Memory B cell (primary cell): ENCODE measurements at places on chromosomes 7 and 10.

DNA sequence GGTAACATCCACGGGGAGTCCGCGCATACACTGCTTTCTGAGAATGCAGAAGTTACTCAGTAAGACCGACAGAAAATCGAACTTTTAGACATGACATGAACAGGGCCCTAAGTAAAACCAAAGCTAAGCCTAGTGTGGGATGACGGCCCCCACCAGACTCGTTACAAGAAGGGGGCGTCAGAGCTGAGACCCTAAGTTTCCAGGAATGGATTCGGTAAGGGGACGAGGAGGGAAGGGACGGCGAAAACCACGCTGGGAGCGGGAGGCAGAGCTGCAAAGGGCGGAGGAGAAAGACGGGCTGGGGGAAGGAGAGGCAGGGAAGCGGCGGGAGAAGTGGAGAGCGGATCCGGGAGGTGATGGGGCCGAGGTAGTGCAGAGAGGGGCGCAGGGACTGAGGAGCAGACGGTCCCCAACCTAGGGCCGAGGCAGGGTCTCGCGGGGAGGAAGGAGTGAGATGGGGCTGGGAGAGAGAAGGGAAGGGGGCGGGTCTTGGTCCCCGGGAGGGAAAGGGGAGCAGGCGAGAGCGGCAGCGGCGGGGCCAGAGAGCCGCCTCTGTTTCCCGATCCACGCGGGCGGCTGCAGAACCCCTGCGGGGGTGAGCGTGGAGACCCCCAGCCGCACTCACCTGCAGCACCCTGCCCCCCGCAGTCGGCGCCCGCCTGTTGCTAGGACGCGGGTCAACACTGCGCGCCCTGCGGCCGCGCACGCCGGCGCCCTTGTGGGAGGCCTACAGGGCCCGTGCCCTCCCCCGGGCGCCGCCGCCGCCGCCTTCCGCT, 513 bp downstream of the ODAD2 start:
- peak; percentile 14 for DNase-seq

DNA sequence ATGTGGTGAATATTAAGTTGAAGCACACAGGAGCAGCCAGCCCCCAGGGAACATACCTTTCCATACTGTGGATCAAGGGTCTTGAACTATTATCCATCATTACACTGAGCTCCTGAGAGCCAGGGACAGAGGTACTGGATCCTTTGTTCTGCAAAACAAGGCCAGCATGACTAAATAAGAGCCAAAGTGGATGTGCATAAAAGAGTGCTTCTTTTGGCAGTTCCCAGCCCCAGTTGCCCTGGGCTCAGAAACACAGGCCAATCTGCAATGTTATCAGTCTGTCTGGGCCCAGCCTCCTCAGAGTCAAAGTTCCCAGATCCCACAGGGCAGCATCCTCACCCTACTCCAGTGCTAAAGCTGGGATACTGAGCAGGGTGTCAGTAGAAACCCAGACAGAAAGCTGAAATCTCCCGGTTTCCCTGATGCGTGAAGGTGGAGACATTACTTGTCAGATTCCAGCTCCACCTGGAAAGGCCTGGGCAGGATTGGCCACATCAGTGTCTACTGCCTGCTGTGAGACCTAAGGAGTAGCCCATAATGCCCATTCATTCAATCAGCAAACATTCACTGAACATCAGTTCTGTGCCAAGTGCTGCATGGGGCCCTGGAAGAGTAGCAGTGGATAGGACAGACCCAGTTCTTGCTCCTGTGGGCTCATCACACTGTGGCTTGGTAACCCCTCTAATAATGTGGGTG, 342.7 kb downstream of the CXCL12 start:
- DNase-seq, result no peak

GRCh38 chr10:89080660-89081059, 90.1 kb downstream of the FAS start:
- DNase-seq, result no peak

DNA sequence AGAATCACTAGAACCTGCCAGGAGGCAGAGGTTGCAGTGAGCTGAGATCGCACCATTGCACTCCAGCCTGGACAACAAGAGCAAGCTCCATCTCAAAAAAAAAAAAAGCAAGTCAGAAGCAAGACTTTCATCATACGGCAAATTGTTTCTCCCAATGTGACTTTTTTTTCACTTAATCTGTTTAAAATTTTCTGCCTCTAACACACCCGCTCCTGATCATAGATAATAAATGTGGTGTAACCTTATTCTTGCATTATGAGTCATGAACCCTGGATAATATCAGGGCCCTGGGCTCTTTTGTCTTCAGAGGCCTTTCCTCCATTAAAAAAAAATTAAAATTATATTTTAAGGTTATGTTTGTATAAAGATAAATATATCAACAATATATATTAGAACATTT, 111.4 kb upstream of the JCAD start:
- DNase-seq, result no peak

DNA sequence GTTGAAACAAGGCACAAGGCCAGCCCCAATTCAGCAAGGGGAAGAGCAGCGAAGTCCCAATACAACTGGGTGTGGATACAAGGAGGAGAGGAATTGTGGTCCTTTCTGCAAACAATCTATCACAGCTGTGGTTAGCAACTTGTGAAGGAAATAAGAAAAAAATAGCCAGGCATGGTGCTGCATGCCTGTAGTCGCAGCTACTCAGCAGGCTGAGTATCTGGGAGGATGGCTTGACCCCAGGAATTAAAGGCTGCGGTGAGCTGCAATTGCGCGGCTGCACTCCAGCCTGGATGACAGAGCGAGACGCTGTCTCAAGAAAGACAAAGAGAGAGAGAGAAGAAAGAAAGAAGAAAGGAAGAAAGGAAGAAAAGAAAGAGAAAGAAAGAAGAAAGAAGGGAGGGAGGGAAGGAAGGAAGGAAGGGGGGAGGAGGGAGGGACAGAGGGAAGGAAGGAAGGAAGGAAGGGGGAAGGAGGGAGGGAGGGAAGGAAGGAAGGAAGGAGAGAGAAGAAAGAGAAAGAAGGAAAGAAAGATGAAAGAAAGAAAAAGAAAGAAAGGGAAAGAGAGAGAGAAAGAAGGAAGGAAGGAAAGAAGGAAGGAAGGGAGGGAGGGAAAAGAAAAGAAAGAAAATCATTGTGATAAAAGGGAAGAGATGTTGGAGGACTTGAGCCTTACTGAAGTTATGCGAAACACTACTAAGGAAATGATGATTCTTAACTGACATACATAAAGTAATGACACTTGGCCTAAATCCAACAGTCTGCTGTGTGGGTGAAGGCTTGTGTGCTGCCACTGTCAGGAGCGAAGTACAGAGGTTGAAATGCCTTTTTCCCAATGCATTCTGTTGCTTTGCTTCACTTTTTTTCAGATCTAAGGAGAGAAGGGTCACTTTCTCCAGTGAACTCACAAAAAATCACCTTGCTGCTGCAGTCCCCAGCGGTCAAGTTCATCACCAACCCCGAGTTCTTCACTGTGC, 117.0 kb upstream of the STK17A start:
- no peak for DNase-seq

GRCh38 chr7:140656548-140657515, 15.9 kb upstream of the ADCK2 start:
- DNase-seq, result peak; percentile 37

DNA sequence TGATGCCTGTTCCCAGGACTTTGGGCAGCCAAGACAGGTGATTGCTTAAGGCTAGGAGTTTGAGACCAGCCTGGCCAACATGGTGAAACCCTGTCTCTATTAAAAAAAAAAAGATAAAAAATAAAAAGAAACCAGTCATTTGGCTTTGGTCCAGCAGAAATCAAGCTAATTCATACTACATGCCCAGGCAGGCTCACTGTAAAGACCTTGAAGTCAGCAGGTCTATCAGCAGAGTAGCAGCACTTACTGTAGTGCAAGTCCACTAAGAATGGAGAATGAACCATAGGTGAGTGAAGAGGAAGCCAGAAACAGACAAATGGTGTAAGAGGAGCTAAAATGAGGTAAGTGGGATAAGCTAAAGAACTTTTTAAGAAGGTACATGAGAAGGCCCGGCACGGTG, 24.7 kb downstream of the PSPH start:
- DNase-seq, result no peak
